WTC11 (cell line): ENCODE measurements at places on chromosomes 13 and 19. TPM values are rescaled to one million over a fixed set of nuclear protein-coding genes. Genes with fewer than 3 reads are reported as not detected.

DNA sequence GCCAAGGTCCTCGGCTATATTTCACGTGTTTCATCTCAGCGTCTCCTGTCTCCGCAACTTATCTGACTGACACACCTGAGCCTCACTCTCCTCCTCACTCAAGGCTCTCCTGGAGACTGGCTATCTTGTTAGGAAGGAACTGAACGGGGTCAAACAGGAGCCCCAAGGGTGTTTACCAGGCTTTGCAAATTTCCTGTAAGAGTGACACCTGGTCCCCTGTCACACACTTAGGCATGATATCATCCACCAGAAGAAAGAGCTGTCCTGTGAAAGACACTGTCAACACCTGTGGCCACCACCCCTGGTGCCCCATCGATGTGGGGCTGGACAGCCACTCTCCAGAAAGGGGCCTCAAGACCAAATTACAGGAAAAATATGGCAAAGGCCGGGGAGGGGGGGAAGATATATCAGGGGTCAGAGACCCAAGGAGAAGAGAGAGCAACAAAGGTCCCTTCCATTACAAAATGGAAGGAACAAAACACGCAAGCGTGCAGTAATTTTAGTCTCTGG is 2.9 kb downstream of the CD70 start:
- DNase-seq: no peak

DNA sequence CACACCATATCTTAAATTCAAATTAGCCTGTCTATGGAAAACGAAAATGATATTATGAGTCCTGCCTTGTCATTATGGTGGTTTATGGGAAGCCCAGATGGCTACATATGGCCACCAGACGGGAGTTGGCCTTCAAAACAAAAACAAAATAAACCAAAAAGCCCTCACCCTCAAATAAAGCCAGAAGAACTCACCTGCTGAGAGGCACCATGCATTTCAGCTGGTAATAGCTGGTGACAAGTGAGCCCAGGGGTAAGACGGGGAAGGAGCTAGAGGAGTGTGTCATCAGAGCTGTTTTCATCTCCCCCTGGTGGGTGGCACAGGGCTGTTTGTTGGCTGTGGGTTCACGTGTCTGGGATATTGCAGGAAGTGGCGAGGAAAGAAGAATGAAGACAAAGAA is 152.9 kb downstream of the EFNB2 start:
- no peak for DNase-seq

DNA sequence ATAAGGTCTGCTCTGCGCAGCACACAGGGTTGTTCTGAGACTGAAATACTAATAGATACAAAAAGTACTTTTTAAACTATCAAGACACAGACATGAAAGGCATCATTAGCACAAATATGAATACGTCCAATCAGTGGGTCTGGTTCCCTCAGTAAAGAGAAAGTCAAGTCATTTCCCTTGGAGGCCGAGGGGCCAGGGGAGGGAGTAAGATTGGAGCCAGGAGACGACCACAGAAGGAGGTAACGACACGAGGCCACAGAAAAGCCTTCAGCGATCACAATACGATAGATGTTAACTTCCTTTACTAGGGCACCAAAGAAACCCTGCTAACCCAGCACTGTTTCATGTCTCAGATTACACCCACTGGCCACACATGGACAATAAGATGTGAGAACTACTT is 5.3 kb downstream of the CARS2 start:
- DNase-seq: no peak

Gene SOHLH2
- total RNA-seq: 5.8 to 6.5 TPM (median 6.0 TPM) in 3 replicates

Gene SMIM17
- 0.15 to 0.39 TPM (median 0.34 TPM) in 3 replicates for total RNA-seq
